Inflammatory macrophage treated with lipopolysaccharide for 1 hour (primary cell): ENCODE measurements at places on chromosomes 7 and 10.
A peak's percentile ranks its signal among the peaks of the same experiment; 100 is the strongest.

DNA sequence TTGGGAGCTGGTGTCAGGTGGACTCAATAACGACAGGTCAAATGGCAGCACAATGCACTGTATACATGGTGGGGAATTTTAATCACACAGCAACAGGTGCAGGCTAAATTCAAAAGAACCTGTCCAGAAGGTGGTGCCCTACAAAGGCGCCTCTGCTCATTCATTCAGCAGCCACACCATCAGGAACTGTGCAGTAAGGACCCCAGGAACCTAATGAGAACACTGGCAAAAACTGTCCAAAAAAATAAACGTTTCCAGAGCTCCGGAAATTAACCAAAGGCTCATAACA, 21.9 kb upstream of the CRYGN start:
- DNase-seq, result no peak

GRCh38 chr7:106358103-106358663, 73.4 kb upstream of the NAMPT start:
- peak; percentile 74 for DNase-seq

- DNase-seq, result no peak
Measured at GRCh38 chr7:7843240-7843639, 124.8 kb upstream of the RPA3 start.

DNA sequence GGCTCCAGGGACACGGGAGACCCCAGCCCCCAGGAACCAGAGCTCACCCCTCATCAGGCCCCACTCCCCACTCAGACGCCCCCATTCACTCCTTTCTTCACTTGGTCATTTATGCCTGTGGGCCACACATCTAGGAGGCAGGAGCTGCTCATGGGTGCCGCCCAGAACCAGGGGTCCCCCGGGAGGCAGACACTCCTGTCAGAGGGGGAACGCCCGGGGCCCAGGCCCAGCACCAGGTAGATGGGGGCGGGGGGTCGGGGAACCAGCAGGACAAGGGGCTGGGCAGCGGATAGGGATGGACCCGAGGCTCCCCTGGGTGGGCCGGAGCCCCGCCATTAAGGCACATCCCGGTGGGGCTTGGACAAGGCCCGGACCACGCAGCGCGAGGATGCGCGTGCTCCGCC, 11.8 kb downstream of the CALY start:
- no peak for DNase-seq

DNA sequence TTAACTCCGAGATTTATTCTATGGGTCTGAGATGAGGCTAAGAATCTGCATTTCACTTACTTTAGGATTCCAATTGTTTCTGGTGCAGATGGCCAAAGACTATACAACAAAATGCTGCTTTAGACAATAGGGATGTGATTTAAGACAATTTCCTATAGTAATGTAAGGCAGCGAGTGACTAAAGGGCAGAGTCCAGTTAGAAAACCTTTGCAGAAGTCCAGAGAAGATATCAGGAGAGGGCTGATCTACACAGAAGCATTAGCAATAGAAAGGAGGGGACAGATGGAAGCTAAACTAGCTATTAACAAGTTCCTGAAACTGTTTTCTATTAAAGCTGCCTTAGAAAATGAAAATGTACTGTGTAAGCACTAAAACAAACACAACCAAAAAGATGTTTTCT, 398.9 kb downstream of the DGKB start:
- no peak for DNase-seq

DNA sequence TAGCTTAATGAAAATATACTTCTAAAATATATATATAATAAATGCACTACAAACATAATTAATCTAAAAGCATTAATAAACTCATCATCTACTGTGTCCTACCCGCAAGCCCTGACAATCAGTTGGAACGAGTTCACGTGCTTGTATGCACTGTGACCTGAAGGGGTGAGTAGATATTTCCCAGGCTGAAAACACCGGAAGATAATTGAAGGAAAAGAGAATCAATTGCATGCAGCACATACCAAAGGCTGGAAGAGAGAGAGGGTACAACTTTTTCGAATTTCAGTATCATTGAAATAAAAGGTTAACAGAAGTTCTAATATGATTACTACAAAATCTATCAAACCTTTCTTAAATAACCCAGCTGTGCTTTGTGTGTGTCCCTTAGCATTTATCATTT, 94.6 kb downstream of the SEMA3C start:
- no peak for DNase-seq
